NCI-H1092 treated with DMSO at 0.1 percent for 48 hours (cell line): ENCODE measurements at places on chromosomes 2 and 18.
A peak's percentile ranks its signal among the peaks of the same experiment; 100 is the strongest.

DNA sequence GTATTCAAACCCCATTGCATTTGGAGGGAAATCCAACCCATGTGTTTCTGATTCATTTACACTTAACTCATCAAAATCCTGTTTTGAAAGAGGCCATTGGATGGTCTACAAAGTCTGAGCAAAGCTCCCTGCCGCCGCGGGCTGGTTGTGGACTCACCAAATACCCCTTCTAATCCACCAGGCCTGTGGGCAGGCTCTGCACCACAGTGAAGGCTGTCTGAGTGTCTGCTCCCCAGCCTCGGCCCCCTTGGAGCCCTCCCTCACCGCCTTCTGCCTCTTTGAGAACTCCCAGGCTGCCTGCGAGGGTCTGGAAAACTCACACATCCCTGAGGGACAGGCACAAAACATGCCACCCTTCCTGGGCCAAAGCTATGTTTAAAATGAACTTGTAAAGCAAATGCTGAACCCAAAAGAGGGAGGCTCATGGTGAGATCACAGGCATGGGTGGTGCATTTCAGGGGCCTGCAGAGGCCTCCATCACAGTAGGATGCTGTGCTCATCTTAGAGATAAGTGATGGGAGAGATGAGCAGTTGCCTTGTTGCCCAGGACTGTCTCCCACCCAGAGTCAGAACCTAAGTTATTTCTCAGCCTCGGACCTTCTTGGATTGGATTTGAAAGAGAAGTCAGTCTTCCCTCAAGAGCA is 225.0 kb downstream of the CYP26B1 start:
- no peak for DNase-seq

DNA sequence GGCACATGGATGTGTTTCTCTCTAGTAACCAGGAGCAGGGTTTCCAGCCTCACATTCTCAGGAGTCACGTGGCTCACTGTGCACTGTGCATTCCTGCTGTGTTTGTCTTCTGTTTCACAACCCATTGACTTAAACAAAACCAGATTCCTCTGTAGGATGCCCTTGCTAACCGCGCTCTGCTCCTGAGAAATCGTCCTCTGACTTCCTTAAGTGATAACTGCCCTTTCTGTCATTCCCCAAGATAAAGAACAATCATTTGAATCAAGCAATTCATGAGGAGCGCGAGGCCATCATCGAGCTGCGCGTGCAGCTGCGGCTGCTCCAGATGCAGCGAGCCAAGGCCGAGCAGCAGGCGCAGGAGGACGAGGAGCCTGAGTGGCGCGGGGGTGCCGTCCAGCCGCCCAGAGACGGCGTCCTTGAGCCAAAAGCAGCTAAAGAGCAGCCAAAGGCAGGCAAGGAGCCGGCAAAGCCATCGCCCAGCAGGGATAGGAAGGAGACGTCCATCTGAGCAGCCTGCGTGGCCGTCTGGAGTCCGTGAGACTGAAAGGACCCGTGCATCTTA is 60.2 kb downstream of the RALBP1 start:
- DNase-seq = no peak

DNA sequence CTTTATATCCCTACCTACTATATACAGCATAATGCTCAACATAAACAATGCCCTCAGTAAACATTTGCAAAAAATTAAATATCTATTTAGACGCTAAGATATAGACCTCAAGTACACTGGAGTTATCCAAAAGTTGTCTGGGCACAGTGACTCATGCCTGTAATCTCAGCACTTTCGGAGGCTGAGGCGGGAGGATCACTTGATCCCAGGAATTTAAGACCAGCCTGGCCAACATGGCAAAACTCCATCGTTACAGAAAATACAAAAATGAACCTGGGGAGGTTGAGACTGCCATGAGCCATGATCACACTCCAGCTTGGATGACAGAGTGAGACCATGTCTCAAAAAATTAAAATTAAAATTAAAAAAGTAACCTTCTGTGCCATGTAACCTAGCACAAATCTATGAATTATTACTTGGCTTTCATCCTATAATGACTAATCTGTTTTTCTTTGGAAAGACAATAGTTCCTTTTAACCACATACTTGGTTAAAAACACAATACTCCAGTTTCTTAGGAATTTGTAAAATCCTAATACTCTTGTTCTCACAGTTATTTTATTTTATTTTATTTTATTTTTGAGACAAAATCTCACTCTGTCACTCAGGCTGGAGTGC is 6.7 kb upstream of the TNFAIP6 start:
- DNase-seq = no peak

DNA sequence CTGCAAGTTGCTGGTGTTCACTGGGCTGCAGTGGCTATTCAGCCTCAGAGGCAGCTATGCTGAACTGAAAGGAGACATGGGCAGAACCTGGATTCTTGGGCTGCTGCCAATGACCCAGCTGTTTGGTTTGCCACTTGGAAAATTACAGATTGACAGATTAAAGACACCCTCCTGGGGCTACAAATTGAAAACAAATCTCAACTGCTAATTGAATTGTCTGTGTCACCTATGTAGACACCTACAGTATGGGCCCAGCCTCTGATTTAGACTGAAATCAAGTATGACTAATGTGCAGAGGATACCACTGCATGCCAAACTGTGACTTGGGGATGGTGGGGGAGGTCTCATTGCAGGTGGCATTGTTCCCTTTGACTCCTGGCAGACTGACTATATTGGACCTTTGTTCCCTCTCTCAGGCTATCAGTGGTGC is 42.8 kb downstream of the ITSN2 start:
- peak; percentile 3 for DNase-seq

DNA sequence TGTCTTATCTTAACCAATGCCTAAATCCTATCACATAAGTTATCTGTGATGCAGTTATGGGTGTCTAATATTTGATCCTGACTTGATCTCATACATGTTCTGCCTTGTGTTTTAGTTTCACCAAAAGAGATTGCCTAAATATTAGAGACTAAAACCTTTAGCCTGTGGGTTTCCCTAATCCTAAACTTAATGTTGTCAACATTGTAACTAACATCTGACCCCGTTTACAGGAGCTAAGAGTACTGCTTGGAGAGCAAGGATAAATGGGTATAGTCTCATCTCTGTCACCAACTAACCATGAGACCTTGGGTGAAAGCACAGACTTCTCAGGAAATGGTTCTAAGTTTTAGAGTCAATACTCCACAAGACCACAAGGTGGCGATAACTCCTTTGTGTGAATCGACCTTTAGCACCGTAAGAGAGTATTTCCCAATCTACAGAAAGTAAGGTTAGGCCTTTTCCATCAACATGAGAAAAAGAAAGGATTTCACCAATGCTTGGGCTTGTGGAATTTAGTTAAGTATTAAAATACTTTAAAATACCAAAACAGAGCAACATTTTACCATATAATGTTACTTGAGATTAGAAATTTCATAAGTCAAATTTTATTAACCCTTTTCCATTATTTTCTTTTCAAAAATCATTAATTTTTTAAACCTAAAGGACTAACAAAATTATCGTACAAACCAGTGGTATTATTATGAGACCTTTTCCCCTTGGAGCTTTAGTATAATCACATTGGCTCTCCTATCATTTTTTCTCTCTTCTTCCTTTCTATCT is 60.5 kb downstream of the G6PC2 start:
- peak; percentile 55 for DNase-seq

GRCh38 chr2:98822301-98823164 is 91.6 kb upstream of the MGAT4A start:
- DNase-seq = no peak

GRCh38 chr18:43847164-43848091 is 570.1 kb upstream of the SYT4 start:
- no peak for DNase-seq

DNA sequence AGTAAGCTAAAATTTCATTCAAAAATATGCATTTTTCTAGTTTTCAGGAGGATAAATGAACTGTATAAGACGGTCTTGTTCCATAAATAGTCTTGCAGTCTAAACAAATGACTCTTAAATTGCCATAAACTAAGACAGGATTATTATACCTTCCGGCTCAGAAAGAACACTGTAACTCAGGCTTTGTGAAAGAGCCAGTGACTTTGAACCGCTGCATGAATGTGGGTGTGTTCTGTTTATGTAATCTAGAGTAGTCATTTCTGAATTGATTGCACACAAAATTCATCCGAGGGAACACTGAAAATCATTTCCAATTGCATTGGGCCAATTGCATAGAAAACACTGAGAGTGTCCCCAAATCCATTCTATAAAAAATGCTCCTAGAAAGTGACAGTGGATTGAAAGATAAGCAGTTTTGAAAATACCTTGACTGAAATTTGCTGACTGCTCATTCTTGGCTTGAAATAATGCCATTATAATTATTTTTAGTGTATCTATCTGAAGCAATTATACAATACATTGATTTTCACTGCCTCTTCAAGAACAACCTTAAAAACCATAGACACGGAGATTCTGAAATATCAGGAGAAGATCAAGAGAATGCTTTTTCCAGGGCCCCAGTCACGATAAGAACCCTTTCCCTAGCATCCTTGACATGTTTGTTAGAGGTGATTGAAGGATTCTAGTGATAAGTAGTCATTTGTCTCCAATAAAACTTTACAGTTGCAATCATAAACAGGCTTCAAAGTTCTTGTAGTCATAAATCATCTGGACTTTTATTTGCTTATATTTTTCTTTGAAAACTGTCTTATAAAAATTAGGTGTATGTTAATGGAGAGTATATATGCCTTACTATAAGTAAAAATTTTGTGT is 55.4 kb downstream of the CNTNAP5 start:
- no peak for DNase-seq
